Nephron progenitor cell (in vitro differentiated cells): ENCODE measurements at places on chromosomes 6 and 20.

GRCh38 chr6:11526156-11526505 is 11.4 kb upstream of the TMEM170B start:
- DNase-seq, result no peak

- DNase-seq, result no peak
These were observed 25.7 kb downstream of the ZDHHC14 start for GRCh38 chr6:157406661-157407060.

DNA sequence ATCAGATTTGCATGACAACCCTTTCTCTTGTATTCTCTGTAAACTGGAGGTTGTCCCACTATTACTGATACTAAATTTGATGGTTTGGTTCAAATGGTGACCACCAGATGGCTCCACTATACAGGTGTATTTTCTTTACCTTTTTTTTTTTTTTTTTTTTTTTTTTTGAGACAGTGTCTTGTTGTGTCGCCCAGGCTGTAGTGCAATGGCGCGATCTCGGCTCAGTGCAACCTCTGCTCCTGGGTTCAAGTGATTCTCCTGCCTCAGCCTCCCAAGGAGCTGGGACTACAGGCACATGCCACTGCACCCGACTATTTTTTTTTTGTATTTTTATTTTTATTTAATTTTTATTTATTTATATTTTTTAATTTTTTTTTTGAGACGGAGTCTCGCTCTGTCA is 6.6 kb upstream of the WTAP start:
- DNase-seq, result no peak

DNA sequence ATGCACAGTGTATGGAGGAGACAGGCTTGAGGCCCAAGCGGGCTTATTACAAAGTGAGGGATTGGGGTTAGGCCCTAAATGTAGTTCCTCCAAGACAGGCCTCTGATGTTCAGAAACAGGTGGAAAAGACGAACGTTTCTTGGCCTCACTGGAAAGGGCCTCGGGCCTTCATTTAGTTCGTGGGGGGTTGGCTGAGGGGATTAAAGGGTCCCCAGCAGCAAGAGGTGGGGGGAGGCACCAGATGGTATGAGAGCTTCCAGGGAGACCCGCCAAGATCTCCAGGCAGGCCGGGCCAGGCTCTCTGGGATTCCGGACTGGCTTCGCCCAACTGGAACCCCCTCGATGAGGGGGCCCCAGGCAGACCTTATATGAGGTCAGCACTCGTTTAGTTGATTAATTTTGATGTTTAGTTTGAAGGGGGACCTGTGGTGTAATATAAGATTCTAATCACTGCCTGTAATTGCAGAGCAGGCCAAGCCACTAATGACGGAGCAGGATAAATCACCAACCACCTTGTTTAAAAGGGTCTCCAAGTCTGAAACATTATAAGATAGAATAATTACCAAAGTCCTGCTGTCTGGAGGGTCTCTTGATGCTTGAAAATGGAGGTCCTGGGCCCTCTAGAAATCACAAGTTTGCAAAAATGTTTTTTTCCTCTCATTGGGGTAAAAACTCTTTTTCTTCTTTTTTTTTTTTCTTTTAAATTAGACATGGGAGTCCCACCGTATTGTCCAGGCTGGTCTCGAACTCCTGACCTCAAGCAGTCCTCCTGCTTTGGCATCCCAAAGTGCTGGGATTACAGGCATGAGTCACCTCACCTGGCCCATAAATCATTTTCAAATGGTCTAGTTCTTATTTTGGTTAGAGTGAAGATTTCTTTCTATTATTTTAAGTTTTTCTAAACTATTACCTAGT is 2.2 kb downstream of the HMGA1 start:
- DNase-seq, result no peak

DNA sequence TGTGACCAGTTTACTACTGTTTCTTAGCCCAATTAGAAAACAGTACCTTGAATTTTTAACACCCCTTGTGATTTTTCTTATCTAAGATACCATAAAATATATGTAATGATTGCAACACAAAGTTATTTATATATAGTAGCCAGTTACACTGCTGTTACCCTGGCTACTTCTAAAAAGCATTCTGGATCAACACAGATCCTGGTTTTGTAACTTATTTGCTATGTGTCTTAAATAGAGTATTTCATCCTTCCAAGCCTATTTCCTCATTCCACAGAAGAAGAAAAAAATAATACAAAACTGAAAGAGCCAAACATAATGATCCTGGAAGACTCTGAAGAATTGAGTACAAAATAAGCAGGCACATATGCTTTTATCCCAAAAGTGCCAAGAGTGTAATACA is 19.0 kb upstream of the GSTA4 start:
- DNase-seq, result no peak

- no peak for DNase-seq
These were observed 33.2 kb downstream of the RANBP9 start for GRCh38 chr6:13678255-13678983.

GRCh38 chr6:130206479-130206878 is 16.3 kb downstream of the SAMD3 start:
- no peak for DNase-seq

DNA sequence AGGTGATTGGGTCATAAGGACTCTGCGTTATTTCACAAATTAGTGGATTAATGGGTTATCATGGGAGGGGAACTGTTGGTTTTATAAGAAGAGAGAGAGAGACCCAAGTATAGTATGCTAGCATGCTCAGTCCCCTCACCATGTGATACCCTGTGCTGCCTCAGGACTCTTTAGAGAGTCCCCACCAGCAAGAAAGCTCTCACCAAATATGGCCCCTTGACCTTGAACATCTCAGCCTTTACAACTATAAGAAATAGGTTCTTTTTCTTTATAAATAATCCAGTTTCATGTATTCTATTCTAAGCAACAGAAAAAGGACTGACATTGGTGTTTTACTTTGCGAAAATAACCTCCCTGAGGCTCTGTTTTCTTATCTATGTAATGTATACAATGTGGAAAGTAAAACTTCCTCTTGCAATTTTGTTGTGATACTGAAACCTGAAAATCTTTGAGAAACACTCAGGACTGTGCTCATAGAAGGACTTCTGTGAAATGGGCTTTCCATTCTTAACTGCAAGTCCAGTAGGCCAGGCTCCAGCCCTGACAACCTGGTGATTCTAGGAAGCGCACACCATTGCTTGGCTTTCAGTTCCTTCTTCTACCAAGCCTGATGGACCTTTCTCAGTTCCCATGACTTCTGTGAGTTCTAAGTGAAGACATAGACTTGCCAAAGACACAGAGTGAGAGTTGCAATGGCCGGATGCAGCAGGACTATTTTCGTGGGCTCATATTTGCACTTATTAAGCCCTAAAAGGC is 21.9 kb downstream of the SIRPD start:
- no peak for DNase-seq

GRCh38 chr6:13425943-13426931 is 61.2 kb downstream of the GFOD1 start:
- no peak for DNase-seq

DNA sequence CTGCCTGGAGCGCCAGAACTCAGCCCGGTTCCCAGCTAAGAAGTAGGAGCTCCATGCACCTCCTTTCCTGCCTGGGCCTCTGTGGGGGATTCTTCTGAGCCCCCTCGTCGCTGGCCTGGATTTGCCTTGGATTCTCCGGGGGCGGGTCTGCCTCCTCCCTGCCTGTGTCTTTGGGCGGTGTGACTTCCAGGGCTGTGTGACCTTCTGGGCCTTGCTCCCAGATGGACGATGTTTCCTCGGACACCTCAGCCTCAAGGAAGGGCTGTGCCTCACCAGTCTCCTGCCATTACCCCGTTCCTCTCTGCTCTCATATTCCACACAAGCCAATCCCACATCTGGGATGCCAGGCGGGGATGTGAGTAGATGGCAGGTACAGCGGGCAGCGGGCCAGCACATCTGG is 76.8 kb downstream of the ERMARD start:
- no peak for DNase-seq

DNA sequence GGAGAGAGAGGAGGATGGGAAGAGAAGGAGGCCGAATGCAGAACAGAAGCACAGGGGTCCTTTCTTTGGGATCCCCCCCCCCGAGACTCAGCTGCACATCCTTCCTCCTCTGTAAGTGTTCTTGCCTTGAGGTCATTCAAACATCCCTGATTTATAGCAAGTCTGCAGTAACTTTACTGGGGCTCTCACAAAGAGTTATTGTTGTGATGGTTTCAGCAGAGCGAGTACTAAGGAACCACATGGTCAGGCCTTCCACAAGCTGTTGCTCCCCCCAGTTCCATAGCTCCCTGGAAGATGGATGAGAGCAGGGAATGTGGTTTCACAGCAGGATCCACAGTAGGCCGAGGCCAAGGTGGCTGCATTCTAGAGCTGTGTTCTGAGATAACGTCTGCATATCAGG is 351.4 kb upstream of the CDH4 start:
- no peak for DNase-seq

DNA sequence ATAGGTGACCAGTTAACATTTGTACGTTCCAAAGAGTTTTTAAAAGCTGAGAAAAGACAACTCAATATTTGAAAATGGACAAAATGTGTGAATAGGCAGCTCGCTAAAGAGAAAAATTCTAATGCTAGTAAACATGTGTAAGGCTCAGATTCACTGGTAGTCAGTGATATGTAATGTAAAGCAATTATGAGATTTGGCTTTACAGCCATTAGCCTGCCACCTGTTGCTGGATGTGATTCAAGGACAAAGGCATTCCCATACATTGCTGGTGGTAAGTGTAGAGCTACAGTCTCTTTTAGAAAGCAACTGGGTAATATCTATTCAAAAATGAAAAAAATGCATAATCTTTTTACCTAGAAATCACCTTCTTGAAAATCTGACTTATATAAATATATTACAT is 114.3 kb downstream of the COL19A1 start:
- DNase-seq, result no peak

- DNase-seq, result no peak
These were observed 227.2 kb upstream of the SULF2 start for GRCh38 chr20:48012401-48012974.

- no peak for DNase-seq
These were observed 29.0 kb downstream of the COL19A1 start for GRCh38 chr6:69895396-69895795.

DNA sequence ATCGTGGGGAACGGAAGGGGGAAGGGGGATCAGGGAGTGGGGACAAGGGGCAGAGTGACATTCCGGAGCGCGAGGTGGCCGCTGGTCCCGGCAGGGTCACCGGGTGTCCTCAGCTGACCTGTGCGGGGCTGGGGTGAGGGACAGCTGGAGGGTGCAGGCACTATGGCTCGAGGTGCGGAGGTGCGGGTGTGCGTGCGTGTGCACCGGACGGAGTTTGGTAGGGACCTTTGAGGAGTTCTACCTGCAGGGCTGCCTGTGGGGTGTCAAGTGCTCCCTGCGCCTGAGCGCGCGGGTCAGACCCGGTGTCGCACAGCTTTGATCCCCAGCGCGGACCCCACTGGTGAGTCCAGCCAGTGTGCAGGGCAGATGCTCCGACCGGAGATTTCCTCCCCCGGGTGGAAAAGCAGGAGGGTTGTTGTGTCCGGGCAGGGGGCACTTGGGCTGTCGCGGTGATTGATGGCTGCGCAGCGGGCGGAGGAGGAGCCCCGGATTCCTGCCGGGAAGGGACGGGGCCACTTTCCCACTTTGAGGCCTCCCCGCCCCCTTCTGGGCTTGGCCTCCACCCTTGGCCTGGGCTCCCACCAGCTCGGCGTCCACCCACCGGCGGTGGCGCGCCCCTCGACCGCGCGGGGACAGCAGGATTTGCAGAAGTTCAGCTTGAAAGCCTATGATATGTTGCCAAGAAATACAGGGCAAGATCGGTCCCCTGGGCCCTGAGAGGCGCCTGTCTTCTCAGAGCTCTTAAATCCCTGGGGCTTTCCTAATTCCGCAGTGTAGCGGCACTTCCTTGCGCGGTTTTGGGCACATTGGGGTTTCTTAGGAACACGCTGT is 658 bp downstream of the RIN2 start:
- peak; percentile 89 for DNase-seq

GRCh38 chr6:168169624-168170023 is 90.6 kb upstream of the FRMD1 start:
- DNase-seq, result no peak

DNA sequence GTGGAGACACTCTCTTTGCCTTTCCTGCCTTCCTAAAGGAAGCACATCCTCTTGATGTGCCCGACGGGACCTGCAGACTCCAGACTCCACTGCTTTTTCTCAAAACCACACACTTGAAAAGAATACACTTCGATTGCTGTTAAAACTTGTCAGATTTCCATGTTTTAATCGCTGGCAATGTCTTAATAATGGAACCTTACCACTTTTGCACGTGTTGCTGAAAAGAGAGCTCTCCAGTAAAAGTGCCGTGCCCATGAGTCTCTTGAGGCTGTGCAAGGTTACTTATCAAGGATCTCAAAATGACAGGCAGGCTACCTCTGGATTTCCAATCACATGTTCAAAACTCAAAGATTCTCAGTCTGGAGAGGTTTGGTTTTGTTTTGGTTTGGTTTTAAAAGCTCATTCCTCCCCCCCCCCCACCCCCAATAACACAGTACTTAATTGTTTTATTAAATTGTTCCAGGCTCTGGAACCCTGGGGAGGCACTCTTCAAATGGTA is 12.0 kb upstream of the TFAP2A start:
- DNase-seq, result no peak

GRCh38 chr20:54474866-54475265 is 527 bp upstream of the DOK5 start:
- DNase-seq, result no peak

- peak; percentile 73 for DNase-seq
These were observed 10.2 kb downstream of the FOXC1 start for GRCh38 chr6:1619673-1620503.

- no peak for DNase-seq
These were observed 13.0 kb upstream of the SNHG17 start for GRCh38 chr20:38447931-38448675.

DNA sequence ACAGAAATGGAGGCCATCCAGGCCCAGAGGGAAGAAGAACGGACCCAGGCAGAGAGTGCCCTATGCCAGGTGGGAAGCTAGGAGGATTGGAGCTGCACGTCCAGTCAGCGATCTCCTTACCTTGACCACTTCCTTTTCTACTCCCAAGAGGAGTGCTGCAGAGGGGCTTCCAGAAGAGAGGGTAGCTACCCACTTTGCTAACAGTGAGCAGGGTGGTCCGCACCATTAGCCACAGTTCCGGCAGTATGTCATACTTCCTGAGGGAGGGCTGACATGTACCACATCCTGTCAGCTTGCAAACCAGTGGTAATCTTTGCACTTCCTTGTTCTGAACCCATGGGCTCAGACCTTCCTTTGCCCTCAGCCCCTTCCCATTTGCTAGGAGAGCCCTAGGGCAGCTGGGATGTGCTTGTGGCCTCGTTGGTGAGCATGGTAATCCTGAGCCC is 35.4 kb downstream of the CEP250 start:
- no peak for DNase-seq

GRCh38 chr6:149840345-149841075 is 23.6 kb downstream of the LRP11 start:
- DNase-seq, result peak; percentile 26

- DNase-seq, result no peak
These were observed 28.2 kb upstream of the FABP7 start for GRCh38 chr6:122751326-122751725.

- no peak for DNase-seq
These were observed 52.1 kb upstream of the DSP start for GRCh38 chr6:7489376-7489775.

- DNase-seq, result no peak
These were observed 261.5 kb downstream of the KIF16B start for GRCh38 chr20:16311756-16312155.
